A549 treated with CpdA at 1 μM for 4 hours (cell line): ENCODE measurements at places on chromosomes 2 and 18. TPM values are rescaled to one million over a fixed set of nuclear protein-coding genes. Genes with fewer than 3 reads are reported as not detected.

DPP10 gene
- total RNA-seq, result not detected in 5 replicates

SAG gene
- total RNA-seq, result not detected in 5 replicates

PARD6G gene
- total RNA-seq, result 2.1 to 3.7 TPM (median 3.0 TPM) in 5 replicates

DQX1 gene
- 0.09 to 0.22 TPM (median 0.13 TPM) in 5 replicates for total RNA-seq

SCN1A gene
- not detected in 5 replicates for total RNA-seq

WNT6 gene
- total RNA-seq, result 0.08 to 0.13 TPM (median 0.11 TPM) in 4 of 5 replicates, not detected in the other

SPDYA gene
- 0.18 to 0.26 TPM (median 0.24 TPM) in 4 of 5 replicates, not detected in the other for total RNA-seq

ANKRD30BL gene
- total RNA-seq, result not detected in 5 replicates

ID2 gene
- total RNA-seq, result 68.4 to 129 TPM (median 110 TPM) in 5 replicates

ABCB11 gene
- total RNA-seq, result 0.02 TPM in 1 of 5 replicates, not detected in the others
